ENCODE measurements at places on chromosomes 1 and 21.

- DNase-seq: no peak
These were observed 3.4 kb upstream of the KRTAP10-5 start for GRCh38 chr21:44583800-44584147.

DNA sequence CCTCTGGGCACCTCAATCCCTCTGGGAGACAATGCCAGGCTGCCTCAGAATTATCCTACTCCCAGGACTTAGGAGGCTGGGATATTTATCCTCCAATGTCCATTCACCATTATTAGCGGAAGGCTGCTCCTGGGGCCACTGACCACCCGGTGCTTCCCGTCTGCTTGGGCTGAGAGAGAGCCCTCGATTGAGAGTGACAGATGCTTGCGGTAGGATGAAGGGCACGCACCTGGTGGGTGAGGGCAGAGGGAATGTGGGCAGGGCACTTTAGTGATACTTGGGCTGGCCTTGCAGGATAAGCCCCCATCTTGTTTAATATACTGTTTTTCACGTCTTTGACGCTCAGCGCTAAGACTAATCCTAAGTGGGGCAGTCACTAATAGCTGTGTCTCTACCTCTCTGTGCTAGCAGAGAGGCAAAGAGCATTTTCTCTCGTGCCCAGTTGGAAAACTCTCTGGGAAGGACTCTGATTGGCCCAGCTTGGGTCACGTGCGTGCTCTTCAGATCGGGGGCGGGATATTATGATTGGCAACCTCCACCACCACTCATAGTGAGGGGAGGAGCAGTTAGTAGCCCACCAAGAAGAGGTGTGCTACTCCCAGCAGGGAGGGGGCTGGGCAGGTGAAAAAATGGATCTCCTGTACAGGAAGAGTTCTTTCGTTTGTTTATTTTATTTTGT is 10.6 kb upstream of the PARS2 start:
- no peak for DNase-seq

DNA sequence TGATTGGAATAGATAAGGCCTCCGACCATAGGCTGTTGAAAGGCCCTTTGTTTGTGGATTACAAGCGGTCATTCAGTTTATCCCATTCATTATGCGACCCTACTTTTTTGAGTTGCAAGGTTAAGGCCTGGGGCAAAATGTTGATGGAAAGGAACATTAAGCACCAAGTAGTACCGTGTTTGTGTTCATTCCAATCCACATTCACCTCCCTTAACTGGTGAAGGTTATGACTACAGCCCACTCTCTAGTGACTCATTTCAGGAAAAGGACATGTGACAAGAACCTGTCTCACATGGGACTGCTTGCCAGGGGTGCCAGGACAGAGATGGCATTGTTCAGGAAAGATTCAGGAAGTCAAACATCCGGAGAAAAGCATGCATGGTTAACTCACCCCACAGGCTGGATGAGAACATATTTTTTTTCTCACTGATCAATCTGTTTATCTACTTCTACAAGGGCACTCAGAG is 81.6 kb downstream of the CD58 start:
- no peak for DNase-seq

GRCh38 chr1:151935154-151935553 is 25.8 kb upstream of the THEM4 start:
- DNase-seq: no peak

- no peak for DNase-seq
These were observed 8.5 kb upstream of the CPT2 start for GRCh38 chr1:53188099-53188498.

DNA sequence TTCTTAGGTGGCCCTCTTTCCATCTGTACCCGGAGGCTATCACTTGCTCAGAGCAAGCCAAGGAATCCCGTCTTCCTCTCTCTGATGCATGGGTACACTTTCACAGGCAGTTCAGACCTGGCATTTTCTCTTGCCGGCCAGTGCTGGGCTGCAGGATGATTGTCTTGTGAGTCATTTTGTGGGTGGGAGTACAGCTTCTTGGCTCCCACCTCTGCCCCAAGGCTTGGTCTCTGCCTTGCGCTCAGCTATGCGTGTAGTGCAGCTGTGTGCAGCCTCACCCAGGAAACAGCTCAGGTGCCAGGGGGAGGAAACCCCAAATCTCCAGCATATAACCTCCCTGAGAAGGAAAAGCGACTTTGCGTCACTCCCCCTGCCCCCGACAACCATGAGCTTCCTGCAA is 3.9 kb upstream of the AJAP1 start:
- no peak for DNase-seq

GRCh38 chr1:202987922-202988583 is 19.1 kb upstream of the TMEM183A start:
- no peak for DNase-seq

GRCh38 chr1:107787299-107787698 is 177.7 kb downstream of the VAV3 start:
- DNase-seq: no peak

DNA sequence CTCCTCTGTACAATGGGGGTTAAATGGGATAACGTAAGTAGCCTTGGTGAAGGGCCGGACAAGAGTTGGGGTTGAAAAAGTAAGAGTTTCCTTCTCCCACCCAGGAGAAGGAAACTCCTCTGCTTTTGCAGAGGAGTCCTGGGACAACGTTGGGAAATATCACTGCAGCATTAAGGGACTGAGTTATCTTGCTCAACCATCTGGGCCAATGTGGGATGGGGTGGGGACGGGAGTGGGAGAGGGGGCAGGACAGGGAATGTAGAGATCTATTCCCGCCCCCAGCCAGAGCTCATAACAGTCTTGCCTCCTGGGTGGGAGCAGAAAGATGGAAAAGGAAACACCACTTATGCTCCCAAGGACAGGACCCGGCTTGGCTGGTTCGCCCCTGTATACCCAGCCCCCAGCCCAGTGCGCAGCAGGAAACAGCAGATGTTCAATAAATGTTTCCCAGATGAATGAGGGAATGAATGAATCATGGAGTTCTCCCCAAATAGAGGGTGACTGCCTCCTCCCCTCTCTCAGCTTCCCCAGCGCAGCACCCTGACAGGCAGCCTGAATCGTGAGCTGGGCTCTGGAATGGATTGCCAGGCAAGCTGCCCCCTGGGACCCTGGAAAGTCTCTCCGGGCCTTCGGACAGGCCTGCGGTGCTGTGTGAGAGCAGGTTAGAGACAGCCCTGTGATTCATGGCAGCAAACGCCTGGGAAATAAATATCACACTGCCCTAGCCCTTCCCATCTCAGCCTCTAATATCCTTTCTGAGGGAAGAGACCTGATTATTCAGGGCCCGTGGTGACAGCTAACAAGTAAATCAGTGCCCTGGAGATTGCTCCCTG is 24.8 kb downstream of the FBXO2 start:
- DNase-seq: peak; percentile 88

DNA sequence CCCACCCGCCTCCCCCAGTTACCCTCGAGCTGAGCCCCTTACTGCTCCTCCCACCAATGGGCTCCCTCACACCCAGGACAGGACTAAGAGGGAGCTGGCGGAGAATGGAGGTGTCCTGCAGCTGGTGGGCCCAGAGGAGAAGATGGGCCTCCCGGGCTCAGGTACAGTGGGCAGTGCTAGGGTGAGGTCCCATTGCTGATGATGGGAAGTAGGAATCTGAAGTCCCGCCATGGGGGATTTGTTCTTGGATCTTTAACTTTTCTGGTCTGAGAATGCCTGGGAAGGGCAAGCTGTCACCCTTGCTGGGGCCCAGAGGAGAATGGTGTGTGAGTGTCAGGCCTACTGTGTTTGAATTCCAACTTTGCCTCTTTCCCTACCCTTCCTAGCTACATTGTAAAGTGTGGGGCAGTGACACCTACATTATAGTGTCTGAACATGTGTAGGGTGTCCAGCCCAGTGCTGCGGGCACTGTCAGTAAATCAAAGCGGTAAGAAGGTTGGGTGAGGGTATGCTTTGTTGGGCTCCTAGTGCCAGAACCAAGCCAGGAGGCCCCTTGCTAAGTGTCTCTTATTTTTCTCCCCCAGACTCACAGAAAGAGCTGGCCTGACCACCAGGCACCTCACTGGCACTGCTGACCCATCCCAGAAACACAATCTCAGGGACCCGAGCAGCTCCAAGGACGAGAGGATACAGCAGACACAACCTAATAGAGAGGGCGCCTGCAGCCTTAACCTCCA is 44.7 kb downstream of the YARS1 start:
- no peak for DNase-seq

DNA sequence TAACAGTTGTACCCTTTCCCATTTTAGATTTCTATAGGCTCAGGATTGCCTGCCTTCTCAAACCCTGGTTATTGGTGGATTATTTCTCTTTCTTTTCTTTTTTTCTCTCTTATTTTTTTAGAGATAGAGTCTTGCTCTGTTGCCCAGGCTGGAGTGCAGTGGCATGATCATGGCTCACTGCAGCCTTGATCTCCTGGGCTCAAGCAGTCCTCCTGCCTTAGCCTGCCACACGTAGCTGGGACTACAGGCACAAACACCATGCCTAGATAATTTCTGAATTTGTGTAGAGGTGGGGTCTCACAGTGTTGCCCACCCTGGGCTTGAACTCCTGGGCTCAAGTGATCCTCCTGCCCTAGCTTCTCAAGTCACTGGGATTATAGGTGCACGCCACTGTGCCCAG is 58.8 kb downstream of the UCK2 start:
- no peak for DNase-seq

DNA sequence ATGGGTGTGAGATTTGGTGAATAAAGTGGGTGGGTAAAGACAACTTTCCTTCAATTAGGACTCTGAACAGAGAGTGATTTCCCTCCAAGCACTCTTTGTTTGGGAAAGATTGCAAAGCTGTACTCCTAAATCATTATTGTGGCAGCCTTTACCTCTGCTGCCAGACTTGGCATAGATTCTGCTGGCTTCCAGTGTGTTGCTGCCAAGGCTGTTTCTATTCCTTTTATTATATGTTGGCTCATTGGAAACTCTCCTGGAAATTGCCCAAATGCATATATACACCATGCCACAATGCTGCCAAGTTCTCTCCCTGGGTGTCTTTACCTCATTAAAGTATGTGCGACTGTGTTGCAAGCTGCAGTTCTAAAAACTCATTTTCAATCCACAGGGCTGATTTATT is 668.0 kb downstream of the MRPL39 start:
- peak; percentile 99 for DNase-seq

DNA sequence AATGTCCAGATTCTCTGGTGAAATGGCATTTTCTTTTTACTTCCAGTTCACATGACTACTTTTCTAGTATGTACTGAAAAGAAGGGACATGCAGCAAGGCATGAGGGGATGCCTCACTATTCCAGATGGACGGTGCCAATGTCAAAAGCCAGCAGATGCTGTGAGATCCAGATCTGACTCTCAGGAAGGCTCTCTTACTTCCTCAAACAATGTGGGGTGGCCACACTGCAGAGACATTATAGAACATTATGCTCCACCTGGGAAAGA is 17.7 kb downstream of the CRYZ start:
- DNase-seq: no peak

- no peak for DNase-seq
These were observed 118.7 kb downstream of the CHRM3 start for GRCh38 chr1:239505094-239505493.

GRCh38 chr1:97929874-97930851 is 9.3 kb upstream of the DPYD start:
- DNase-seq: no peak

DNA sequence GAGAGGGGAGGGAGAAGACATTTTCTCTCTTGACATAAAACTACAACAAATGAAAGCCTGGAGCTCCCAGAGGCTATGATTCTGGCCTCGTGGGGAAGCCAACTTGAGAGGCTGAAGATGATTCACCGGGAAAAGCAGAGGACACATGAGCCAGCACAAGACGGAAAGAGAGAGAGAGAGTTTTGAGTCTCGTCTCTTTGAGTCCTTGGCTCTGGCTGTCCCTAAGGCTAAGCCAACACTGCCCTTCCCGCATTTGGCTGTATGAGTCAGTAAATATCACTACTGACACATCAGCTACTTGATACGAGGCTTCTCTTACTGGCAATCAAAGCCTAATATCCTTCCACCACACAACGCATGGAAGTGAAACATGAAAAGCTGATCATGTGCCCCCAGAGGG is 95.5 kb downstream of the GRIK3 start:
- no peak for DNase-seq
